ENCODE measurements at places on chromosomes 3 and 15.

DNA sequence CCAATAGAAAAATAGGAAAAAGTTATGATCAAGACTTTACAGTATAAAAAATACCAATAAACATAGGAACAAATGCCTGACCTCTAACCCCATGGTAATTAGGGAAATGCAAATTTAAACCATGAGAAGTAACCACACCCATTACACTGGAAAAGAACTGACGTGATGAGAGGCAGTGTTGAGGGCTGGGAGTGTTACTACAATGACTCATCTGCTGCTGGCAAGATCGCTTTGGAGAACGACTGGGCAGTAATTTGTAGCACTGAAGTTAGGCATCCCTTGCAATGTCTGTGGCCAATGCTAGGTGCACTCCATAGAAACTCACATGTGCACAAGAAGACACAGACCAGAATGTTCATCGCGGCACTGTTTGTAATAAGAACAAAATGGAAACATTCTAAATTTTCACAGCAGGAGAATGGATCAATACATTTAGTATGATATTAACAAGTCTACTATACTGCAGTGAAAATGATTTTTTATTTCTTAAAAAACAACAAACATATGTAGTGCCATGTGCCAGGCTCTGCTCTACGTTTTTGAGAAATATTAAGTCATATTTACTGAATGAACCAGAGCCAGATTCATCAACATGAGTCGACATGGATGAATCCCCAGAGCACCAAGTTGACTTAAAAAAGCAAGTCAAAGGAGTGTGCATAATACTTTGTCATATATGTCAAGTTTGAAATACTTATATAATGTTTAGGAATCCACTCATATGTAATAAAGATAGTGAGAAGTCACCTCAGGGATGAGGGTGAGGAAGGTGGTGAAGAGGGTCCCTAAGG lies 37.6 kb upstream of the EPHB3 start:
- no peak for DNase-seq

DNA sequence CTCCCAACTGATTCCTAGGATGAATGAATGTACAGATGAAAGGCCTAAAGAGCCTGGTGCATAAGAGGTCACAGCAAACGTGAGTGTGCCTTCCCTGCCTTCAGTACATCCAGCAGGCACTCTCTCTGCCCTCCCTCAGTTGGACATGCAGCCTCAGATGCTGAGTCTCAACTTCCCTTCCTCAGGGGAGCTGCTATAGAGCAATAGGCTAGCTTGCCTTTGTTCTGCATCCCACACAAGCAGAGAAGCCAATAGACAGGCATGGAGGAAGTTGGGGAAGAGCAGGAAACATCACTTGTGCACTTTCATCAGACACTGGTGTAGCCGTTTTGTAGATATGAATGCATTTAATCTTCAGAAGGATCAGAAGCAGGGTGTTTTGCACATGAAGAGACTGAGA lies 147.5 kb upstream of the THBS1 start:
- no peak for DNase-seq

- DNase-seq, result no peak
Observed at GRCh38 chr3:70703305-70704102, 391.1 kb upstream of the MDFIC2 start.

DNA sequence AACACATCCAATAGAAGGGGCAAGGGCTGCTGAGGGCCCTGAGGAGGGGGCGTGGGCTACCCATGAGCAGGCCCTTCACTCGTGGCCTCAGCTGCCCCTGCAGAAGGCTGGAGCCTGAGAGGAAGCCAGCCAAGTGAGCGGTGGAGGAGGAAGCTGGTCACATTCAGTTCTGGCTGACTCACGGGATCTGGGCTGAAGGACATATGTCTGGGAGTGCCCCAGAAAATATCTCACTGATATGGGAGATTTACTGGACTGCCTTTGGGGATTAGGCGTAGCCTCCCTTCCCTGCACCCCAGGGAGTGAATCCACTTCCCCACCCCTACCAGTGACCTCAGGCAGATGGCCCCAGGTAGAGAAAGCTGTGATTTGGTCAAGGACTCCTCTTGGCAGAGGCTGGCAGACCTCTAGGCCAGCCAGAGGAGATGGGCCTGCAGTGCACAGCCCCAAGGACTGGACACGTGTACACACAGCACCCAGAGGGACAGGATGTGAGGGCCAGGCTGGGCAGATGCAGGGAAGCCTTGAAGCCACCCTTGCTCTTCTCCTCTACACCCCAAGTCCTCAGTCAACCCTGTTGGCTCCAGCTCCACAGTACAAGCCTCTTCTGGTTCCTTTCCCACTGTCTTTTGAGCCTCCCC lies 14.2 kb upstream of the ANKDD1A start:
- no peak for DNase-seq

DNA sequence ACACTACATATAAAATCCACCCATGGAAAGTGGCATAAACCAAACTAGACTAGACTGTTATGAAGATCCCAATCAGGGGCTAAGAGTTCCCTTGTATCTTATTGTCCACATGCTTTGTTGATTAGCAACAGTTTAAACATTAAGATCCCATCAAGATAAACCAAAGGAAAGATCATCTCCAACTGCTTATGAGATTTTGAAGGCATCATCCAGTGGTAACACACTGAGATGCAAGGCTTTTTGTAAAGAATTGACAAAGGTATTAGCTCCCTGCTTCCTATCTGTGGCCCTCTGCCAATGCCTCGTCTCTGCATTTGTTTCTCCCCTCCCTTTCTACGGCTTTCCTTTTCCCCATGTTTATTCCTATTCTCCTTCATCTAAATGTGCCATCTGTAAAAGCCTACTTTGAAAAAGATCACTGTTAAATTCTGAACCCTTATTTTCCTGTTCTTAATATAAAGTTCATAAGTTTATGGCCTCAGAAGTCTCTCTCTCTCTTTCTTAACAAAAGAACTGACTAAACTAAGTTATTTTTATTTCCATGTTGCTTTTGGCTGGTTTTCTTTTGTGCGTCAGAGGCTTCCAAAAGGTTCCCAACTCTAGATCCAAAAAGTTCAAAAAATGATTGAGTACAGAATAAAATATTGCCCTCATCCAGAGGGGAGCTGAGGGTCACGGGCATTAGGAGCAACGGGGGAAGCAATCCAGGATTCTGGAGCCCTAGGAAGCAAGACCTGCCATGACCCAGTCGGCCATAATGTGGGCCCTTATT lies 5.5 kb downstream of the PLD1 start:
- no peak for DNase-seq

DNA sequence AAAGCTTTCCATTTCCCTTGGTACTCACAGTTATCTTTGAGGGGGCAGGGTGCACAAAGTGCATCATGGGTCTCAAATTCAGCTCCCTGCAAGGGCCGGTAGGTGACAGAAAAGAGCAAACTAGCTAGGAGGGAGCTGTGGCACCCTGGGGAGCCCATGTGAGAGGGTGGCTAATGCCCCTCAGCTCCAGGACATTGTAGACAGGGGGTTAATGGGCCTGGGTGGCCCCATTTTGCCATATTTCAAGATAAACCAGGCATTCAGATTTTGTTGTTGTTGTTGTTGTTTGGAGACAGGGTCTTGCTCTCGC lies 3.7 kb upstream of the SLC6A6 start:
- DNase-seq, result no peak

- DNase-seq, result no peak
Observed at GRCh38 chr3:119703820-119704531, 1.2 kb downstream of the CFAP91 start.

DNA sequence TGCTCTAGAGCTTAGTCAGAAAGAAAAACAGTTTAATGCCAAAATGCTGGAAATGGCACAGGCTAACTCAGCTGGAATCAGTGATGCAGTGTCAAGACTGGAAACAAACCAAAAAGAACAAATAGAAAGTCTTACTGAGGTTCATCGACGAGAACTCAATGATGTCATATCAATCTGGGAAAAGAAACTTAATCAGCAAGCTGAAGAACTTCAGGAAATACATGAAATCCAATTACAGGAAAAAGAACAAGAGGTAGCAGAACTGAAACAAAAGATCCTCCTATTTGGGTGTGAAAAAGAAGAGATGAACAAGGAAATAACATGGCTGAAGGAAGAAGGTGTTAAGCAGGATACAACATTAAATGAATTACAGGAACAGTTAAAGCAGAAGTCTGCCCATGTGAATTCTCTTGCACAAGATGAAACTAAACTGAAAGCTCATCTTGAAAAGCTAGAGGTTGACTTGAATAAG lies 150.5 kb upstream of the LRRFIP2 start:
- no peak for DNase-seq

DNA sequence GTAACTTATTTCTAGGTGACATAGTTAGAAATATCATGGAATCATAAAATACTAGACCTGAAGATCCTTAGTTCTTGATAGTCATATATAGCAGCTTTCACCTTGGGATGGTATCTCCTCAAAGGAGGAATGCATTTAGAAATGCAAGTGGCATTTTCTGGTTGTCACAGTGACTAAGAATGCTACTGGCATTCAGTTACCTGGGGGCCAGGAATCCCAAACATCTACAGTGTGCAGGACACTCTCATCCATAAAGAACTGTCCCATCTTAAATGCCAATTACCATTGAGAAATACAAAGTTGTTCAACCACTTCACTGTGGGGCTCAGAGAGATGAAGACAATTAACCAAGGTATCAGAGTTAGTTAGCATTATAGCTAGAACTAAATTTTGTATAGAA lies 36.7 kb downstream of the MYH15 start:
- no peak for DNase-seq

DNA sequence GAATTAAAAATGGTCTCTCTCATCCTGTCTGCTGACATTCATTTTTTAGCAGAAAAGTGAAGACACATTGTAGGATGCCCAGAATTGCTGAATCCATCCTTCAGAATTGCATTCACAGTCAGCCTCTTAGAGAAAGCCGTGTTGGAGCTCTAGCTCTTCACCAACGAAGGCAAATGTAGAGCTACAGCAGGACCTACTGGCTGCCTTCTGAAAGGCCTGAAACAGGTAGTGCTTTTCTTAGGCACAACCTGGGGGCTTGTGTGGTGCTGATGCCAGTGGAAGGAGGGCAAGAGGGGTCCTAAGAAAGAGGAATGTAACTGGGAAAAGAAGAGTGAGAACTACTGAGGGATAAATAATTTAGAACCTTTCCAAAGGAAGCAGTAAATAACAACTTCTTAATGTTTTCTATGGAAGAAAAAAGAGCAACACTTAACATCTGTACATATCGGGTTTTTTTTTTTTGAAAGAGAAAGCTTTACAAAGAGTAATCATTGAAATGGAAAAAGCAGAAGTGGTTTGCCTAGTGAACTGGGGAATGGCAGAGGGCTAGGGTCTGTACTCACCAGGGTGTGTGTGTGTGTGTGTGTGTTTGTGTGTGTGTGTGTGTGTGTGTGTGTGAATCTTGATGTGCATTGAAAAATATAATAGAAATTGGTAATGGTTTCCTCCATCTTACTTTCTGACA lies 297.8 kb downstream of the SATB1 start:
- no peak for DNase-seq

DNA sequence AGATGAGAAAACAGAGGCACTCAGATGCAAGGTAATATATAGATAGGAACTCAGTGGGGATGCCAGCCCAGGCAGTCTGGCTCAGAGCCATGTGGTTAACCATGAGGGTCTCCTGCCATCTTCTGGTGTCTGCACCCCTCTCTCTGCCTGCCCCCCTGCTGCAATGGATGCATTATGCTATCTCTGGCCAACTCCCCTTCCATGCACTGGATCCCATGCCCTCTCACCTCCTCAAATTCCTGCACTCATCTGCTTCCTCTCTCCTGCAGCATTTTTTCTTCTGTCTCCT lies 163.2 kb downstream of the STT3B start:
- no peak for DNase-seq

DNA sequence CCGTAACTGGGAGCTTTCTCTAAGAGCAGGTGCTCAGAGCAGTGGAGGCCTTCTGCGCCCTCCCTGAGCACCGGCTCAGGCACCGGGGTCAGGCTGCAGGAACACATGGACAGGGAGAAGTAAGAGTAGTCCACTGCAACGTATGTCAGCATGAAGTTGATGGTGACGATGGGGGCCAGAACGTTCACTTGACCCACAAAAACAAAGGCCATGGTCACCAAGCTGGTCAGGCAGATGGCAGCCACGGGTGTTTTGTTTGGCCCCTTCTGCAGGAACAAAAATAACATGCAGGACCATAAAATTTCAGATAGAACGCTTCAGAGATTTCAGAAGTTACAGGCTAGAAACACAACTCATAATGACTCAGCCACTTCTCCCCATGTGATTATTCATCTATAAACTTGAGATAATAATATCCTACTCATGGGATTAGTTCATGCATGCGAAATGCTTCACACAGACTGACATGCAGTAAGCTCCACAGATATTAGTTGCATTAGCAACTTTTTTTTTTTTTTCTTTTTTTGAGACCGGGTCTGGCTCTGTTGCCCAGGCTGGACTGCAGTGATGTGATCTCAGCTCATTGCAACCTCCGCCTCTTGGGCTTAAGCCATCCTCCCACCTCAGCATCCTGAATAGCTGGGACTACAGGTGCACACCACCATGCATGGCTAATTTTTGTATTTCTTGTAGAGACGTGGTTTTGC lies 52.2 kb upstream of the HEG1 start:
- no peak for DNase-seq

GRCh38 chr3:42381551-42382082 lies 28.8 kb downstream of the LYZL4 start:
- DNase-seq, result no peak

- no peak for DNase-seq
Observed at GRCh38 chr3:141170678-141171295, 60.8 kb upstream of the PXYLP1 start.

Data from NCI-H1092 (cell line).